ENCODE measurements at places on chromosomes 3 and 15. TPM values are rescaled to one million over a fixed set of nuclear protein-coding genes. Genes with fewer than 3 reads are reported as not detected.

The MUC13 gene
- total RNA-seq = not detected

The AP3B2 gene
- 0.54 TPM for total RNA-seq

The GABRB3 gene
- 0.96 TPM for total RNA-seq

The TADA3 gene
- total RNA-seq = 114 TPM

The ALDH1A2 gene
- total RNA-seq = 29.7 TPM

The SCN11A gene
- total RNA-seq = 0.27 TPM

The SYNM gene
- 3.9 TPM for total RNA-seq

The SLITRK3 gene
- total RNA-seq = not detected

The ATP2B2 gene
- not detected for total RNA-seq

The POLG gene
- 59.1 TPM for total RNA-seq

The RETNLB gene
- not detected for total RNA-seq

The DLG1 gene
- 94.6 TPM for total RNA-seq

The CHRNA7 gene
- 4.8 TPM for total RNA-seq

The POPDC2 gene
- total RNA-seq = 1.0 TPM

The MESP2 gene
- 0.29 TPM for total RNA-seq

The RHOV gene
- 2.0 TPM for total RNA-seq

Data from kidney epithelial cell (primary cell).